T-helper 2 cell (primary cell): ENCODE measurements at places on chromosomes 13 and 19.

GRCh38 chr13:50845211-50845610 lies 1.7 kb upstream of the DLEU7 start:
- DNase-seq: no peak

- DNase-seq: no peak
Observed at GRCh38 chr13:100365680-100366079, 222.9 kb downstream of the GGACT start.

- no peak for DNase-seq
Observed at GRCh38 chr19:8238251-8238650, 29.1 kb downstream of the CERS4 start.

DNA sequence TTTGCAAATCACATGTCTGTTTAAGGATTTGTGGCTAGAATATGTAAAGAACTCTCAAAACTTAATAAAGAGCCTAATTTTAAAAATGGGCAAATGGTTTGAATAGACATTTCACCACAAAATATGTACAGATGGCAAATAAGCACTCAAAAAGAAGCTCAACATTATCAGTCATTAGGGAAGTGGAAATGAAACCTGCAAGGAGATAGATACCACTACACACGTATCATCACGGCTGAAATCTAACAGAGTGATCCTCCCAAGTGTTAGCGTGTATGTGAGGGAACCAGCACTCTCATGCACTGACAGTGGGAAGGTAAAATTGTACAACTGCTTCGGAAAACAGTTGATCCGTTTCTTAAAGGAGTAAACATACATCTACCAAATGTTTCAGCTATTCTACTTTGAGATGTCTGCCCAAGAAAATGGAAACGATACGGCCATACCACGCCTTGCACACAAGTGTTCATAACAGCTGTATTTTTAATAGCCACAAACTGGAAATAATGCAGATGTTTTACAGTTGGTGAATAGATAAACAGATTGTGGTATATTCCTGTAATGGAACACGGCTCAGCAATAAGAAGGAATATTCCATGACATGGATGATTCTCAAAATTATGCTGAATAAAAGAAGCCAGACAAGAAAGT lies 14.5 kb downstream of the ARHGEF7 start:
- DNase-seq: no peak

- no peak for DNase-seq
Observed at GRCh38 chr19:22532388-22533300, 101.5 kb upstream of the ZNF492 start.

DNA sequence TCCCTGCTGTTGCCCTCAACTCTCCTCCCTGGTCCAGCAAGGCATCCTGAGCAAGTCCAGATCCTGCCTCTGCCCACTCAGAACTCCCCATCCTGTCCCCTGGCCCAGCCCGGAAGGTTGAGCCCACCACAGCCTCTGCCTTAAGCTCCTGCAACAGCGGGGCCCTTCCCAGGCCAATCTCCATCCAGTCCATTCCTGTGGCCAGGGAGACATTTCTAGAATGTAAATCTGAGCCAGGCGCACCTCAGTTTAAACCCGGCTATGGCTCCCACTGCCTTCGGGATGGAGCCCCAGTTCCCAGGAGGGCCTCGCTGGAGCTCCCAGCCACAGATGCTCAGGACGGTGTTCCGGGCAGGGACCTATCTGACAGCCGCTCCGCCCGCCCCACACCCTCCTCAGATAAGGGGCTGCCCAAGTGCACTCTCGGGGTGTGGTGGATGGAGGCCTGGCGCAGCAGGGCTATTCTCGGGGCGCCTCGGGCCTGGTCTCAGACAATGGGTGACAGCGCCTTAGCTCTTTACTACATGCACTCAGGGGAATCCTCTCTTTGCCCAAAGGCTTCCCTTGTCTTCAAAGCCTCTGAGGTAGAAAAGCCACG lies 5.3 kb downstream of the TRAPPC6A start:
- no peak for DNase-seq

DNA sequence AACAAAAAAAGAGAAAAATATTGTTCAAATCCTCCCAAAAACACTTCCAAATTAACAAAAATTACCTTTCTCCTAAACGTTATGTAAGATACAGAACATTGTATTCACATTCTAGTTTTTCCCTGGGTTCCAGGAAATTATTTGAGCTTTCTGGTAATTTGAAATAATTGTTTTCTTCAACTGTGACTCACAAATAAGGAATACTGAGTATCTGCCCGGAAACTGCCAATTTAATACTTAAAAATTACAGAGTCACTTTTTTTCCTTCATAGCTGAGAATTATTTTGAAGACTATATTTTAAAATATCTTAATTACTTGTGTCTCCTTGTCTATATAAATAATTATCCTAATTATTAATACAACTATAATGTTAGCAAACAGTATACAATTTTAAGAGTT lies 709.0 kb upstream of the ARGLU1 start:
- no peak for DNase-seq

GRCh38 chr13:99982731-99983498 lies 1.3 kb downstream of the ZIC2 start:
- no peak for DNase-seq

DNA sequence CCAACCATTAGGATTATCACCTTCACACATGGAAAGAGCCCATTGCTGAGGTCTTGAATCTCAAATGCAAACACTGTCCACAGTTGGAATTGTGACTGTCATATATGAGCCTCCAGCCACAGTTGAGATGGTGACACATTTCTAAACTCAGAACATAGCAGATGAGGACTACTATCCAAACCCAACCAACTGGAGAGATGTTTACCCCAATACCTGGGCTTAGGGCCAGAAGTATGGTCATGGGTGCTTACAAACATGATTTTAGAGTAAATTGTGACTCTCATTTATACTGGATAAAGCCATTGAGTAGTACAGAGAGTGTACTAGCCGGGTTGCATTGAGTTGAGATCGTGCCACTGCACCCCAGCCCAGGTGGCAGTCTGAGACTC lies 14.0 kb upstream of the ZNF681 start:
- no peak for DNase-seq

DNA sequence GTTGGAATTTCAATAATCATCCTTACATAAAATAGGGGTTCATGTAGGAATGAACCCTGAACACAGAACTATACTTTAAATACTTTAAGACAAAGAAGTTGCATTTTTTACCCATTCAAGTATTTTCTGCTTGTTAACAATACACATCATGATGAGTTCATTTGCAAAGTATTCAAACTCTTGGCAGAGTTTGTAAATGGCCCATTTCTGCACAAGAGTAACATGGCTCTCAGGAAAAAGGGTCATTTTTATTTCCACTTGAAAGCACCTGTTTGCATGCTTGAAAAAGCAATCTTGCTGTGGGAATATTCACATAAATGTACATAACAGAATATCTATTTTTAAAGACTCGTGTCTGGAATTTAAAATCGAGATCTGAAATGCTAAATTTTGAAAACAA lies 18.1 kb downstream of the ESD start:
- no peak for DNase-seq

DNA sequence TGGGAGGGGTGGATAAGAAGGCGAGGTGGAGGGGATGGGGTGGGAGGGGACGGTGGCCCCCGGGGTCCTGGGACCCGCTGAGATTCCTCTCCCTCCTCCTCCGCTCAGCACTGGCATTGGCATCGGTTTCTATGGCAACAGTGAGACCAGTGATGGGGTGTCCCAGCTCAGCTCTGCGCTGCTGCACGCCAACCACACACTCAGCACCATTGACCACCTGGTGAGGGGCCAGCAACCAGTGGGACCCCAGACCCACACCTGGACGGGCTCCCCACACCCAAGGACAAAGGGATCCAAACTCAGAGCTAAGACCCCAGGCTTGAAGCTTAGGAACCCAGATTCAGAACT lies 5.9 kb downstream of the TTYH1 start:
- no peak for DNase-seq

DNA sequence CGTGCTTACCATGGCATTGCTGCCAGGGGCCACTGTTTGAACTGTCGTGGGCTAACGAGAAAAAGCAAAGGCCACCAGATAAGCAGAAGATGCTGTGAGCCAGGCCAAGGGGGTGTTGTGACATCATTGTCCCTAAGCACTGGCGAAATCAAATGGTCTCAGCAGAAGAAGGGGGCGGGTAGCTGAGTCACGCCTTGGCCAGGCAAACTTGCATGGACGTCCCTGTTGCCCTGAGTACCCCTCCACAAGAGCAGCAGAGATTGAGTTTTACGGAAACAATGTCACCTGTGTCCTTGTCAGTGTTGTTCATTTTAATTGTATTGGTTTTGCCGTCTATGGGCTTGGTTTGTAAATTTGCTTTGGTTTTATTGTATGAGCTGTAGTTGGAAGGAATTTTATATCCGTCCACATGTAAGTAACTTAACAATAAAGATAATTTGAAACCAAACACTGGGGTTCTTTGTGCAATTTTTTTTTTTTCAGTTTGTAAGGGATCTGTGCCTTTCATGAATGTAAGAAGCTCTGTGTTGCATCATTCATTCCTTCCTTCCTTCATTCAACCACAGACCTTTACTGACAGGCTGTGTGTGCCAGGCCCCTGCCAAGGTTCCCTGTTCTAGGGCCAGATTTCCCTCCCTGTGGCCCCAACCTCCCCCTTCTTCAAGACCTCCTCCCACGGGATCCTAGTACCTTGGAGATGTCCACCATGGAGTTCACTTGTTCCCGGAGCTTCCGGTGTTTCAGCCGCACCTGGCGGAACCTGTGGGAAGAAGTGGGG lies 12.3 kb downstream of the KCNN4 start:
- no peak for DNase-seq

GRCh38 chr19:47376589-47377144 lies 27.6 kb downstream of the DHX34 start:
- no peak for DNase-seq

- no peak for DNase-seq
Observed at GRCh38 chr19:4662020-4662695, 8.0 kb downstream of the MYDGF start.

GRCh38 chr13:40169476-40169875 lies 497.0 kb downstream of the FOXO1 start:
- DNase-seq: no peak

DNA sequence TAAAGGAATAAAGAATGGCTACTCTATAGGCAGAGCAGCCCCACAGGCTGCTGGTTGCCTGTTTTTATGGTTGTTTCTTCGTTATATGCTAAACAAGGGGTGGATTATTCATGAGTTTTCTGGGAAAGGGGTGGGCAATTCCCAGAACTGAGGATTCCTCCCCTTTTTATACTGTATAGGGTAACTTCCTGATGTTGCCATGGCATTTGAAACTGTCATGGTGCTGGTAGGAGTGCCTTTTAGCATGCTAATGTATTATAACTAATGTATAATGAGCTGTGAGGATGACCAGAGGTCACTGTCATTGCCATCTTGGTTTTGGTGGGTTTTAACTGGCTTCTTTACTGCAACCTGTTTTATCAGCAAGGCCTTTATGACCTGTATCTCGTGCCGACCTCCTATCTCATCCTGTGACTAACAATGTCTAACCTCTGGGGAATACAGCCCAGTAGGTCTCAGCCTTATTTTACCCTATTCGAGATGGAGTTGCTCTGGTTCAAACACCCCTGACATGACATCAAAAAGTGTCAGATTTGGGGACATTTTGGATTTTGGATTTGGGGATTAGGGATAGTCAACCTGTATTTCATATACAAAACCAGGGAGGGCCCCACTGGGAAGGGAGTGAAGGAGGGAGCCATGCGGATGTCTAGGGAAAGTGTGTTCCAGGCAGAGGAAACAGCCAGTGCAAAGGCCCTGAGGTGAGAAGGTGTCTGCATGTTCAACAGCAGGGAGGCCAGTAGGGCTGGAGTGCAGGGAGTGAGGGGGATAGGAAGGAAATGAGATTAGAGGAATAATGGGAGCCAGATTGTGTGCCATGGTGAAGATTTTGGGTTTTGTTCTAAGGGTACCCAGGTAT lies 10.9 kb downstream of the FXYD5 start:
- no peak for DNase-seq

- DNase-seq: no peak
Observed at GRCh38 chr13:35474496-35475211, 1.8 kb downstream of the MAB21L1 start.

DNA sequence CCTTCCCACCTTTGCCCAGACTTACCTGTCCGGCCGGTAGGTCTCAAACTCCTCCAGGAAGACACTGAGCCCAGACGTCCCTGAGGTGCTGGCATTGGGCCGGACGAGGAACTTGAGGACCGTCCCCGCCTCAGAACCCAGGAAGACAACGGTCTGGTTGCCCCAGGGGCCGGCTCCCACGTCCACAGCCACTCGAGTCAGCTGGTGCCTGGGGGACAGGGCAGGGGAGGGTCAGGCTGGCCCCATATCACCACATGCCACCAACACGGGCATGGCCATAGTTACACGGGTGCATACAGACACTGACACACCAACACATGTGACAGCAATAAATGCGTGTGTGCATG lies 8.4 kb upstream of the LRG1 start:
- DNase-seq: no peak

- no peak for DNase-seq
Observed at GRCh38 chr13:25494698-25495411, 123.1 kb downstream of the ATP8A2 start.

DNA sequence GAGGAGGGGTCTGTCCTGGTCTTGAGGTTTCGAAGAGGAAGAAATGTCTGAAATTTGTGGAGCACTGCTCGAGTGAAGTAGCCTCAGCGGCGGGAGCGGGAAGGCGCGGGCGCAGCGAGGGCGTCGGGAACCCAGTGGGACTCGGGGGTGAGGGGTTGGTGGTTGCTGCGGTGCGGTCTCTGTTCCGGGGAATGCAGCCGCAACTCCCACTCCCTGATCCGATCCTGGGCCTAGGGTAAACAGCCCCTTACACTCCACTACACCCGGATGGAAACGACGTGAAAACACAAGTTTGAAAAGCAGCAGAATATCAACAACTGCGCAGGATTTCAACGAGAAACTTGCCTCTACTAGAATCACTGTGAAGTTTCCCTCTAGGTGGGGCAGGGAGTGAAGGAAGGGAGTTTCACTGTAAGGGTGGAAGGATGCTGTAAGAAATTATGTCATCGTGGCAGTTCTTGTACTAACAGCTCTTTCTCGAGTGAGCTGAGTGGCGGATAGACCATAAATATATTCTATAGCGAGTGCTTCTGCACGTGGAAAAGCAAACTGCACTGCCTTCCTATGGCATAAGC lies 2.0 kb upstream of the KLF12 start:
- DNase-seq: no peak

GRCh38 chr19:3955688-3956087 lies 15.2 kb downstream of the DAPK3 start:
- DNase-seq: no peak

DNA sequence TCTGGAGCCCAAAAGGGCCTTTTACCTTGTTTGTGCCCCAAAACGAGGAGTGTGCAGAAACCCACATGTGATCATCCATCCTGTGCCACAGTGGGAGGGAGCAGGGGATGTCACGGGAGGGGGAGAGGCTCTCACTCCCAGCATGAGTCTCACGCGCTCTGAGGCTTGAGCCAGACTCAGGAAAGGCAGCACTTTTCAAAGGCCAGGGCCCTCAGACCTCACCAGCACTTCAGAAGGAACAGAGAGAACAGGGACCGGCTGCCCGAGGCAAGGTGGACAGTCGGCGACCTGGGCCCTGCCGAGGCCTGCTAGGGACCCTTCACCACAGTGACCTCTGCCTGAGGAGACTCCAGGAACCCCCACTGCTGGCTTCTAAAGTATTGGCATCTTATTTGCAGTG lies 71.7 kb upstream of the WASF3 start:
- DNase-seq: no peak

GRCh38 chr19:49676136-49676783 lies 811 bp upstream of the PRMT1 start:
- no peak for DNase-seq
